ENCODE measurements at places on chromosomes 12 and 14. TPM values are rescaled to one million over a fixed set of nuclear protein-coding genes. Genes with fewer than 3 reads are reported as not detected.

DNA sequence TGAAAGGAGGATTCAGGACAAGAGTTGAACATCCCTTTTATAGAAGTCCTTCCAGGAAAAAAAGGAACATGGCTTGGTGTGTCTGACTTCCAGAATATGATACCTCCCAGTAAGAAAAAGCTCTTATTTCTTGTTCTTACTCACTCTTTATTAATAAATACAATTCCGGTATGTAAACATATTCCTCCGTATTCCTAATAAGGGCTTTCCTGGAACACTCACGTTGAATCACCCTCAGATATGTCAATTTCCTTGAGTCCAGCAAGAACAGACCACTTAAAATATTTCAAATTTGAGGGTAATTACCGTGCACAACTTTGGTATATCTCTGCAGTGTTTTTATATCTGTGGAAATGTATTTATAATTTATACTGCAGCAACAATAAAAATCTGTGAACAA, 385.6 kb downstream of the SYT1 start:
- no peak for DNase-seq

GRCh38 chr12:124884587-124885438, 21.1 kb upstream of the SCARB1 start:
- no peak for DNase-seq

DNA sequence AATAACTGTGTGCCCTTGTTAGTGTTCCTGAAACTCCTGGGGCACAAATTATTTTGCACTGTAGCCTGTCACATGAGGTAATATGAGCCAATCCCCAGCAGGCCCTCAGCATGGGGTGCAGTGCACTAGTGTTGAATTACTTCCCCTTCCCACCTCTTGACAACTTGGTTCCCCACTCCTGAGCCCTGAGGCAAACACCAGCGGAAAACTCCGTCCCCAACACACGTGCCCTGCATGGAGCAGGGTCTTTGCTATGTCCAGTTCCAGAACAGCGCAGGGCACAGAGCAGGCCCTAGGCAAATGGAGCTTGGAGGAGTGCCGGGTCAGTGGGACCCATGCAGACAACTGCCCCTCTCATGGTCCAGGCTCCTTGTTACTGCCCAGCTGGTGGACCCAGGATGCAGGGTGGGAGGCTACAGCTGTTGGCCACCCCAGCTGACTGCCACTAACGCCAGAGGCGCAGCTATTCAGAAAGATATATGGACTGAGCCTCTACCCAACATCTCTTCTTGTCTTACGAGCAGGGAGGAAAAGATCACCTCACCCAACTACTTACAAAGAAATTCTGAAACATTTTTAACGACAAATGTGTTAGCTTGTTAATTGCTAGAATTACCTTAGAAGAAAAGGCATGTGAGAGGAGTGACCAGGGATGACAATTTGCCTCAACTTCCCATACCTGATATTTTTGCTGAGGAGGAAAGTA, 71.6 kb downstream of the NT5DC3 start:
- no peak for DNase-seq

DNA sequence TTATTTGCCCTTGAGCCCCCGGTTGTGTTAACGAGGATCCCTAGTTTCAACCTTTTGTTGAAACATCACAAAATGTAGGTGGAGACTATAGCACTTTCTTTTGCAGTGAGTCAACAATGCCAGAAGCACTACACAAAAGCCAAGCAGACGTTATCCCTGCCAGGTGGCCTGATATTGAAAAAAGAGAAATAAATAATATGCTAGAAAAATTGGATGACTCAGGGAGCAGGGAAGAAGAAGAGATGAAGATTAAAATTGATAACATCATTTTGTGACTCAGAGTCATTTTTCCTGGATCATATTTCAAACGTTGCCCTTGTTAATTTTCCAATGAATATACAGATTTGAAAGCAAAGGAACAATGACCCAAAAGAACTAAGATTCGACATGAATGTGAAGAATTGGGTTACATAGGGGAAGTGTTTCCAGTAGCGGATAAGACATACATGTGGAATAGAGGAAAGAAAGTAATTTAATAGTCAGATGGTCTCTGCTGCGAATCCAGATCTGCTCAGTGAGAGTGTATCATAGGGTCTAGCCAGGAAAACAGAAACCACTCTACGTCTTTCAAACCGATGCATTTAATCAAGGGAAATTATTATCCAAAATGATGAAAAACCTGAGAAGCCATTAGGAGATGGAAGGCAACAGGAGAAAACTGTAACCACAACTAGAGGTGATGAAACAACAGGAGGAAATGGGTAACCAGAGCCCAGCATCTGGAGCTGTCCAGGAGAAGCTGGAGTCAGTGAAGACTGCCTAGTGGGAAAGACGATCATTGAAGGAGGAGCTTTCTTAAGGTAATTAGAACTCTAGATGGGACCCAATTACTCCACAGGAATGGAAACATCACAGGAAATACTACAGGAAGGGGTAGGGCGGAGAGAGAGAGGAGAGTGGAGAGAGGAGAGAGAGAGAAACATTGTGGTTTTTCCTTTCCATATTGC, 57.9 kb downstream of the RERG start:
- DNase-seq = no peak

DNA sequence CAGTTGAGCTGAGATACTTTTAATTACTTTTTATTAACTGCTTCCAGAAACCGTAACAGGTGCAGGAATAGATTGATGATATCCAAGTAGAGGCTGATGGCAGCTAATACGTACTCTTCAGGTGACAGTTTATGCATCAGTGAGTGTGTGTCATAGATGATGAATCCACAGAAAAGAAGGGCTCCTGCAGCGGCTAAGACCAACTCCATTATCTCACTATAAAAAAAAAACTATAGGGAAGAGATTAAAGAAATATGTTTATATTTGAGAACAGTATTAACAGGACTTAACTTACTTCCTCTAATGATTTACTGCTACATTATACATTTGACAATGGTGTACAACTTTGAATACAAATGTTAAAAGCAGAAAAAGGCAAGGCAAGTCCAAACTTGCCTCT, 7.4 kb upstream of the LLPH start:
- DNase-seq = no peak

- no peak for DNase-seq
Measured at GRCh38 chr14:71244341-71244740, 337.1 kb downstream of the PCNX1 start.

The ACOT6 gene
- 0.27 TPM for total RNA-seq

GRCh38 chr14:55739967-55740648, 160.1 kb downstream of the KTN1 start:
- no peak for DNase-seq

GRCh38 chr12:56987551-56988053, 18.7 kb downstream of the ZBTB39 start:
- DNase-seq = peak; percentile 51

DNA sequence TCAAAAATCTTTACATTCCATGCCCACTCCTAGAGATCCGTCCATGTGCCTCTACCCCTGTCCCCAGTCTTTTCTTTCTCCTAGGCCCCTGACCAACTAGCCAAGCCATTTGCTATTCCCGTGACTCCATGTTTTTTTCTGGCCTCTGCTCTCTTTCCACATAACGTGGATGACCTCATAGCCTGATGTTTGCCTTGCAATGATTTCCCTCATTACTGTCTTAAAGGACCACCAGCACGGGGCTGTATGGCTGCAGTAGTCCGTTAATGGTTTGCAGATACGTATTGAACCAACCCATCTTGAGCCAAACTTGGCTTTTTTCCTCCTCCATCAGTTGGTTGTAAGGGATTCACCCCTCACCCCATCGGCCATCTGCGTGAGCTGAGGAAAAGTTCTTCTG, 226.0 kb downstream of the PCNX1 start:
- no peak for DNase-seq

DNA sequence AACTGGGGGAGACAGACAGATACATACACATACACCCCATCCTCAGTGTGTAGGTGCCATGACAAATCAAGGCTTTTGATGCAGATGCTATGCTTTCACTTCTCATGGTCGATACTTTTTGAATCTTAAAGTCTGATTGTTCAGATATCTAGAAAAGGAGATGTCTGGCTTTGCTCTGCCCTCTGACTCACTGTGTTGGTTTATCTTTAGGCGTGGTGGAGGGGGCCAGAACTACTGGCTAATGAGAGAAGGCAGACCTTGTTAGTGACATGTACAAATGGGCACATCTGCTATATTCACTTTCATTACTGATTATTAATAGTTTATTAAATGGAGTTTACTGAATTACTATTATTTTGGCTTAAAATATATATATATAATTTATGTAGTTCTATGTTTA, 444.3 kb upstream of the RGS6 start:
- DNase-seq = no peak

The KCNA5 gene
- not detected for total RNA-seq

DNA sequence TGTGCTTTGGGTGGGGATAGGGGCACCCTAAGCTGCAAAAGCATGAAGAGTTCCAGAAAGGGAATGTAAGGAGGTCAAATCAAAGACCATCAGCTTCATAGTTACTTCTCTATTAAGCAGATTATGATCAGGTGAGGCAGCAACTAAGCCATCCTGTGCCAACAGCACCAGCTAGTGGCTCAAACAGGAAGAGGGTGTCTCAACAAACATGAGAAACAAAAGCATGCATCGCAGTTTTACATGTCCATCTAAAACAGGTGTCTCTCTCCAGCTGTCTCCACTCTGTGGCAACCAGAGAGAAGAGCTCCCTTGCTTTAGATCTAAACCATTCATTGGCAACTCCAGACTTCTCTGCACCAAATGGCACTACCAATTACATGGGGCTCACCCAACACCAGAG, 52.9 kb downstream of the ACTN1 start:
- no peak for DNase-seq
